A673 (cell line): ENCODE measurements at places on chromosomes 5 and 9. TPM values are rescaled to one million over a fixed set of nuclear protein-coding genes. Genes with fewer than 3 reads are reported as not detected.

GRCh38 chr5:35012796-35013195 lies 35.0 kb downstream of the AGXT2 start:
- no peak for DNase-seq
- no peak overlapping the region for H3K4me3 ChIP-seq
- no peak overlapping the region for H3K27ac ChIP-seq
- no peaks in the 10 kb centered on the region for H3K27me3 ChIP-seq

DNA sequence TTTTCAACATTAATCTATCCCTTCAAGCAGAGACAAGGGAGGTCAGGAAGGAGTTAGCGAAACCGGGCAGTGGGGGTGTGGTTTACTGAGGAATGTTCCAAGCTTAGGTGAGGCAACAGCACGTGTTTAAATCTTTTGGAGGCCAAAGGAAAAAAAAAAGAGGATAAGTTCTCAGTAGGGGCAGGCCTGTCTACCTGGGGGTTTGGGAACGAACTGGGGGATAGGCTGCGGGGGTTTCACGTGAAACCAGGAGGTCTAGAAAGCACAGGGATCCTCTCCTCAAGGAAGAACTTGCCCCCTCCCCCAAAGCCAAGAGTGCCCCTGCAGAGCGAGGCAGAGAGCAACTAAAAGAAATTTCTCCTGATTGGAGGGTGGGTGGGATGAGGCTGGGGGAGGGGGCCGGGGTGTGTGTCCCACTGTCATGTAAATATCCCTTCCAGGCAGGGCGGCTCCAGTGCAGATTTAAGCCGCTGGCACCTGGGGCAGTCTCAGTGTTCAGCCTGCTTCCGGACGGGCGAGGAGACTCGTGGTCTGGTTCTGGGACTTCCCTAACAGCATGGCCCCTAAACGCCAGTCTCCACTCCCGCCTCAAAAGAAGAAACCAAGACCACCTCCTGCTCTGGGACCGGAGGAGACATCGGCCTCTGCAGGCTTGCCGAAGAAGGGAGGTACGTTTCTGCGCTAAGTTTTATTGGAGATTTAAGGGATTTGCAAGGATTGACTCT lies 5.5 kb upstream of the SET start:
- H3K4me3 ChIP-seq, result peak overlapping the region; percentile 55
- peaks cover 20% of the 10 kb centered on the region for H3K4me1 ChIP-seq
- H3K27ac ChIP-seq, result peak overlapping the region; percentile 71
- H3K27me3 ChIP-seq, result no peaks in the 10 kb centered on the region

DNA sequence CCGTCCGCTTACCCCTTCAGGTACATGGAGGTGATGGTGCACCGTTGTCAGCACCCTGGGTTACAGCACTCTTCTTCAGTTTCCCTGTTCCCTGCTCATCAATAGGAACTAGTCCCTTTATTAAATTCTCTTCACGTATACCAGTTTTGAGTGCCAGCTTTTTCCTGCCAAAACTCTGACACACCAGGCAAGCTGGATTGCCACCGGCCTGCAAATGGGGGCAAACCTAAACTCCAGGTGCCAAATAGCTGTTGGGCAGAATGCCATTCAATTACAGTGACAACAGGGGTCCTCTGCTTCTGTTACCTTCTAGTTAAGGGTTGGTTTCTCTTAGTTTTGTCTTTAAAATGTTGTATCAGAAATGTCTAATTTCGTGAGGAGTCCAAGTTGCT lies 400.4 kb downstream of the OSTF1 start:
- no peak overlapping the region for H3K4me3 ChIP-seq
- no peak overlapping the region for H3K27ac ChIP-seq
- no peak for DNase-seq

DNA sequence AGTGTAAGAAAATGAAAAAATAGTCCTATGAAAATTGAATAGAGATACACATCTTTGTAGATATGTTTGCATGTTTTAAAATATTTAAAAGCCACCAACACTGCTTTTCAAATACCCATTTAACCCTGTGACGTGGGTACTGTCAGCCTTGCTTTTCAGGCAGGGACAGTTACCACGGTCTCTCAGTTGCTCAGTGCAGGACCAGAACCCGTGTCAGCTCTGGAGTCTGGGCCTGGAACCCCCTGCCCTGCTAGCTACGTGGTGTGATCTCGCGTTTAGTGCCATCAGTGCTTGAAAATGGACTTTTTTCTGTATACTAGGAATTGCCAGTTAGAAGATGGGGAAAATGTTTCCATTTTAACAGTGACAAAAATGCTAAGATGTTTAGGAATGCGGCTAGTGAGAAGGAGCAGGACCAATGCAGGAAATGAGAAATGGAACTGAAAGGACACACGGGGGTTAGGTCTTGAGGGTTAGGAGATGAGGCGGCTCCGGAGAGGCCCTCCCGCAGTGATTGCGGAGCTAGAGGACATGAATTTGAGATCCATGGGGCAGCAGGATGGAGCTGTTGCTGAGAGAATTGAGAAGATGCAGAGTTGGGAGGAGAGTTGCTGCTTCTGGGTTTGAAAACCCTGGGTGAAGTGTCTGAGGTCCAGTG lies 13.7 kb downstream of the RNU6ATAC start:
- H3K4me3 ChIP-seq, result no peak overlapping the region
- H3K4me1 ChIP-seq, result no peaks in the 10 kb centered on the region
- no peak overlapping the region for H3K27ac ChIP-seq
- no peak for DNase-seq
- peaks cover 93% of the 10 kb centered on the region for H3K36me3 ChIP-seq
- no peaks in the 10 kb centered on the region for H3K27me3 ChIP-seq

GRCh38 chr9:71748280-71748743 lies 20.0 kb downstream of the CEMIP2 start:
- H3K27me3 ChIP-seq, result no peaks in the 10 kb centered on the region
- H3K27ac ChIP-seq, result no peak overlapping the region

DNA sequence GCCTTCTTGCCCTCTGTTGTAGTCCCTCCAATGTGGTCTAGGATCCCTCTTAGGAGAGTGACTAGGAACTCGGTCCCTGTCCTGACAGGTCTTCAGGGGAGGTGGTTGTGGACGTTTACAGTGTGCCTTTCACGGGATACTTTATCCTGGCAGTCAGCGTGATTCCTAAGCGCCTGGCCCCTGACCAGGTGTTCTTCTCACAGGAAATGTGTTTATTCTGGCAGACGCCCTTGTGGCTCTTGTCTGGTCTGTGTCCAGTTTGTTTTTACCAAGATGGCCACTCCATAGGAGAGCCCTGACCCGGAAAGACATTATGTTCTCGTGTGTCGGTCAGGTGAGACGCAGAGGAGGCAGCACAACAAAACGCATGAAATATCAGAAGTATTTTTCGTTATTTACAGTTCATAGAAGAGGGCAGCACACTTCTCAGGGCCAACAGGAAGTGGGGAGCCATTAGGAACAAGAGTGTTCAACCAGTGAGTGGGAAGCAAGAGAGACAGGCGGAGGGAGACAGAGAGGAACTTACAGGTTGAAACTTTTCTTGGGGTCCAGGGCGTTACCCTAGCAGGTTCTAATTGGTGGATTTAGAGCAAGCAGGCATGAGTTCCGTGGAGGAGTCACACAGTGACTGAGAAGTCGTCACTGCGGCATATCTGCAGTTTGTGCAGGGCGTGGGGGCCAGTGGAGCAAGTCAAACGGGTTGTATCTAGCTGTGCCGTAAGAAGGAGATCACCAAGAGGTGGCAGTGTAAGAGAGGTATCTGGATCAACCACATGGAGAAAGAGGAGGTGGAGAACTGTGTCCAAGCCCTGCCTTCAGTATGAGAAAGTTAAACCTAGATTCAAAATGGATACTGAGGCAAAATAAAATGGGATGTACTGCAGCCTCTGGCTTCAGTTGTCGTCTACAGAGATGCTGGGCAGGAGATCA lies 412.9 kb downstream of the ZSWIM6 start:
- H3K4me1 ChIP-seq, result no peaks in the 10 kb centered on the region
- no peaks in the 10 kb centered on the region for H3K27me3 ChIP-seq
- no peak overlapping the region for H3K4me3 ChIP-seq
- no peak overlapping the region for H3K27ac ChIP-seq
- no peaks in the 10 kb centered on the region for H3K36me3 ChIP-seq
- DNase-seq, result peak; percentile 21

DNA sequence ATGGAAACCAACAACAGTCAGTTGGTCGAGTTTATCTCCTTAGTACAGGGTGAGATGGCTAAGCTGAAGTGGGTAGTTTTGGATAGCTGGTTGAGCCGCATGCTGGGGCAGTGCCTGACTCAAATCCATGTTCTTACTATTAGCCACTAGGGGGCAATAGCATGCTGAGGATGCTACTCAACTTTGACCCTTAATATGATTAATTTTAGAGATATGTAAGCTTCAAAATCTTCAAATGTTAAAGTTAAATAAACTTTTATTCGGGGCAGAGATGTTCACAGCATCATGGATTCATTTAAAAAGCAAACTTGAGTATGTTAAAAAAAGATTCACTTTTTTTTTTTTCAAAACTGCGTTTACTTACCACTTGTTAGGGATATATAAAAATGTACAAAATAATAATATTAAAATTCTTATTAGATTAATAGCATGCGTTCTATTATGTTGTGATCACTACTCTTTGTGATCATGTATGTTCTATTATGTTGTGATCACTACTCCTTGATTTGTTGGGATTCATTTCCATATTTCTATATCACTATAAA lies 57.0 kb downstream of the C9orf153 start:
- no peak overlapping the region for H3K4me3 ChIP-seq
- H3K4me1 ChIP-seq, result no peaks in the 10 kb centered on the region
- peak; percentile 61 for DNase-seq
- H3K27ac ChIP-seq, result no peak overlapping the region
- no peaks in the 10 kb centered on the region for H3K27me3 ChIP-seq

- no peaks in the 10 kb centered on the region for H3K4me1 ChIP-seq
- H3K27me3 ChIP-seq, result no peaks in the 10 kb centered on the region
- peak; percentile 75 for DNase-seq
- H3K27ac ChIP-seq, result no peak overlapping the region
- no peaks in the 10 kb centered on the region for H3K36me3 ChIP-seq
Measured at GRCh38 chr5:45038366-45038987, 229.7 kb downstream of the MRPS30 start.

DNA sequence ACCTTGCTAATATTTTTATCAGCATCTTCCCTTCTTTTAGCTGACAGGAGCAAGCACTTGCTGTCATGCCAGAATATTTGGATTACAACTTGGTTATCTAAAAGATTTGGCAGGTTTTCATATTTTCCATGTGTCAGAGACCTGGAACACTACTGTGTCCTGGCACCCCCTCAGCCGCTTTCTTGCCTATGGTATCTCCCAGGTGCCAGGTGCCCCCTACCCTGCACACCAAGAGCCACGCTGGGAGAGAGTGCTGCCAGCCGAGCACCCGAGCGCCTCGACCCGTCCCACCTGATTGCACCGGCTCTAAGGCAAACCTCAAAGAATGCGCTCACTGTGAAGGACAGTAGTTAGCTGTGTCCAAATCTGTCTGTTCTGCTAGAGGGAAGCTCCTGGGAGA lies 84.8 kb downstream of the GTF3C4 start:
- no peaks in the 10 kb centered on the region for H3K36me3 ChIP-seq
- DNase-seq, result no peak
- no peak overlapping the region for H3K27ac ChIP-seq
- peaks cover 11% of the 10 kb centered on the region for H3K27me3 ChIP-seq

DNA sequence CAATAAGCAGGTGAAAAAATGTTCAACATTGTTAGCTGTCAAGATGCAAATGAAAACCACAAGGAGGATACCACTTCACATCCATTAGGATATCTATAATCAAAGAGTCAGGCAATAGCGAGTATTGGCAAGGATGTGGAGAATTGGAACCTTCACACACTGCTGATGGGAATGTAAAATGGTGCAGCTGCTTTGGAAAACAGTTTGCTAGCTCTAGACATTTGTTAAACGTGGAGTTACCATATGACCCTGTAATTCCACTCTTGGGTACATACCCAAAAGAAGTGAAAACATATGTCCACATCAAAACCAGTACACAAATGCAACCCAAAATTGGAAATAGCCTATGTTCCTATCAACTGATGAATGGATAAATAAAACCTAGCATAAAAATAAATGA lies 37.4 kb downstream of the SCAMP1 start:
- no peak overlapping the region for H3K4me3 ChIP-seq
- H3K4me1 ChIP-seq, result no peaks in the 10 kb centered on the region
- no peak overlapping the region for H3K27ac ChIP-seq
- no peaks in the 10 kb centered on the region for H3K27me3 ChIP-seq
- DNase-seq, result no peak
- H3K36me3 ChIP-seq, result no peaks in the 10 kb centered on the region

DNA sequence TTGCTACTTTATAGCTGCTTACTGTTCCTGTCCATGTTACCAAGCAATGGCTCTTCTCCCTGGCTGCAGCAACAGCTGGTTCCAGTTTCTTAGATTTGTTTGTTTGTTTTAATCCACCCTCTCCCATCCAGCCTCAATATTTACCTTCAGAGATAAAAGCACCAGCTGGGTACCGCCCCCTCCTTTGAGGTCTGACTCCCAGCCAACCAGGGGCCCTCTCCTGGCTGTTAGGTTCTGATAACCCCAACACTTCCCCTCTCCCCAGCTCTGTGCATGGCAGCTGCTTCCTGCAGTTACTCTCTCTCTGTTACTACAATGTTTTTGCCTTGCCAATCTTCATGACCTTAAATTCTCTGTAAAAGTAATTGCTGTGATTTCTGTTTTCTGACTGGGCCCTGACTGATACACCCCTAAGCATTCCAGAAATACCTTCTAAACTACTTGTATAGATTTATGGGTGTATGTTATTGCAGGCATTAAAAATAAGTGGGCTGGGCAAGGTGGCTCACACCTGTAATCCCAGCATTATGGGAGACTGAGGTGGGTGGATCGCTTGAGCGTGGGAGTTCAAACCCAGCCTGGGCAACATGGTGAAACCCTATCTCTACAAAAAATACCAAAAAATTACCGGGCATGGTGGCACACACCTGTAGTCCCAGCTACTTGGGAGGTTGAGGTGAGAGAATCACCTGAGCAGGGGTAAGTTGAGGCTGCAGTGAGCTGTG lies 2.6 kb upstream of the GCNT1 start:
- H3K4me1 ChIP-seq, result peaks cover 4% of the 10 kb centered on the region
- no peak overlapping the region for H3K27ac ChIP-seq
- H3K4me3 ChIP-seq, result no peak overlapping the region

DNA sequence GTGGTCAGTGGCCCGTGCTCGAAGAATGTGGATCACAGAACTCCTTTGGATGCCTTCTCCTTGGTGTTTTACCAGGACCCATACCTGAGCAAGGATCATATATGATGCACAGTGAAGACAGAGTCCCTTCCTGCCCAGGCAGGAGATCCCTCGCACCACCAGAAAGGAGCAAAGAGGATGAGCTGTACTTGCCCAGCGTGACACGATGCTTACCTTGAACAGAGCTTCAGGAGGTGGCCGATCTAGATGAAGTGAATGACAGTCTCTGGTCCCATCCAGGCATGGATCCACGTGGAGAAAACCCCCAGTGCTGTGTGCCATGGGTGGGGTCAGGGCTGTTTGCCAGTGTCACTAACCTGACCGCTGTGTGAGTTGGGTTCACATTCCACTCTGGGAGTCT lies 455.4 kb downstream of the GADD45G start:
- no peak overlapping the region for H3K27ac ChIP-seq
- DNase-seq, result no peak
- no peaks in the 10 kb centered on the region for H3K4me1 ChIP-seq
- no peaks in the 10 kb centered on the region for H3K27me3 ChIP-seq

The SELENOP gene
- total RNA-seq, result 1.9 and 3.1 TPM in 2 replicates

The CYLC2 gene
- not detected in 2 replicates for total RNA-seq

The INSL4 gene
- not detected in 2 replicates for total RNA-seq

The MSX2 gene
- total RNA-seq, result not detected in 2 replicates

The DAB2IP gene
- total RNA-seq, result 34.5 and 44.5 TPM in 2 replicates
